Sigmoid colon (tissue), 7 donors: ENCODE measurements at places on chromosomes 2 and 18. TPM values are rescaled to one million over a fixed set of nuclear protein-coding genes. Genes with fewer than 3 reads are reported as not detected.

Gene MPV17
- 62.3 TPM for total RNA-seq

Gene FOXI3
- not detected for total RNA-seq

Gene FZD7
- total RNA-seq, result 37.9 TPM

Gene MBD1
- total RNA-seq, result 76.4 TPM

Gene CCDC148
- total RNA-seq, result not detected

Gene OTOF
- total RNA-seq, result not detected

Gene LOXHD1
- 0.28 TPM for total RNA-seq

Gene COQ10B
- 31.1 TPM for total RNA-seq

Gene SP100
- 141 TPM for total RNA-seq

Gene TUBA3D
- total RNA-seq, result not detected

Gene OSBPL6
- total RNA-seq, result 2.4 TPM

Gene KCNJ3
- total RNA-seq, result 0.28 TPM
